Panc1 (cell line): ENCODE measurements at places on chromosomes 16 and 17. TPM values are rescaled to one million over a fixed set of nuclear protein-coding genes. Genes with fewer than 3 reads are reported as not detected.
A peak's percentile ranks its signal among the peaks of the same experiment; 100 is the strongest.

The CCL8 gene
- not detected for total RNA-seq

The HASPIN gene
- 10.6 TPM for total RNA-seq

DNA sequence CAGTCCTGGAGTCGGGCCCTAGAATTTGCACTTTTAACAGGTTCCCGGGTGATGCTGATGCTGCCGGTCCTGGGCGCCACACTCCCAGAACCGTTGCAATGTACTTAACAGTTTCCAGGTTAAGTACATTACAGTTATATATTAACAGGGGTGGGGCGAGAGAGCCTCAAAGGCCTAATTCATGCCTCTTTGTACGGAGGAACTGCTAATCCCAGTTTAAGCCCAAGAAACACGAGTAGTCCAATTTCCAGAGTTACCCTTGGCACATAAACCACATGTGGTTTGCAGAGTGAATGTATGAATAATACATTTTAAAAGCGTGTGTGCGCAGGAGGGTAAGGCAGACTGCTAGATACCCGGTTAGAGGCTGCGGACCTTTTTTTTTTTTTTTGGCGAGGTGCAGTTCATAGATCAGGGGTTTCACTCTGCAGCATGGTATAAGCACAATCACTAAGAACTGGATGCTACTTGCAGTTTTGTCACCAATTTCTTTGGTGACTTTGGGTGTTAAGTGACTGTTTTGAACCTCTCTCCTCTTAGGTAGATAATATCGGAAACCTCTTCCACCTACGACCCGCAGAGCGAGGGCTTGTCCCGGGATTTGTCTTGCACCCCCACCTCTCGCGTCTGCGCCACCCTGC is 713 bp downstream of the COX11 start:
- H3K4me3 ChIP-seq, result peak overlapping the region; percentile 99
- no peaks in the 10 kb centered on the region for H3K27me3 ChIP-seq
- H3K4me1 ChIP-seq, result peaks cover 26% of the 10 kb centered on the region
- peak; percentile 7 for DNase-seq
- H3K36me3 ChIP-seq, result peaks cover 32% of the 10 kb centered on the region
- H3K27ac ChIP-seq, result peak overlapping the region; percentile 99

DNA sequence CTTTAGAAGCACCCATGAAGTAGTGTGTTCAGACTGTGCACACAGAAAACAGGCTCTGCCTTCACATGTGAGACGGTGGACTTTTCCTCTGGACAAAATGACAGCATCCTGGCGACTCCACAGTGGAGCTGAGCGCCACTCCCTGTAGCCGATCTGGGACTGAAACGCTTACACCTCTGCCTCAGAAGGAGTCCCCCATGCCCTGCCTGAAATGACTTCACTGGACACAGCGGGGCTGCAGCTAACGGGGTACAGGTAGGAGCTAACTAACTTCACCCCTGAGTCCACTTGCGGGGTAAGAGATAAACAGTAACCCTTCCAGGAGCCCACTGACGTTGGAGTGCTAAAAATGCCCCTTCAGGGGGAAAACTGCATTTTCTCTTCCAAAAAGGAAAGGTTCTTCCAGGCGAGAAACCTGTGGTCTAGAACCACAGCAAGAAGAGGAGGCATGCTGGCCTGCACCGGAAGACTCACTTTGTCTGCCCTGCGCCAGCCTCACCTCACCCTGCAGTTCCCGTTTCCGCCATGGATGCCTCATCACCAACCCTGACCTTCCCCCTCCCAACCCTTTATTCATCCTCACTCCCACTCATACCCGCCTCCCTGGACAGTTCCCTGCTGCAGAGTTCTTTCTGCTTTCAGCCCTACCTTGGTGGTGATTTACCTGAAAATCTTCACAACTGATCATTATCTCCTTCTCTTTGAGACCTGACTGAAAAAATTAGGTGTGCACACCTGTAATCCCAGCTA is 19.4 kb upstream of the ENDOV start:
- H3K27ac ChIP-seq, result no peak overlapping the region
- no peak for DNase-seq
- H3K27me3 ChIP-seq, result no peaks in the 10 kb centered on the region

The RNF112 gene
- total RNA-seq, result 0.10 TPM

The PER1 gene
- total RNA-seq, result 17.1 TPM

- H3K4me1 ChIP-seq, result no peaks in the 10 kb centered on the region
- no peak overlapping the region for H3K4me3 ChIP-seq
- H3K27ac ChIP-seq, result no peak overlapping the region
- H3K27me3 ChIP-seq, result no peaks in the 10 kb centered on the region
- no peaks in the 10 kb centered on the region for H3K36me3 ChIP-seq
These were observed 220.3 kb upstream of the IRX3 start for GRCh38 chr16:54506741-54507500.

The NLRC3 gene
- 0.26 TPM for total RNA-seq
